Trophoblast cell (in vitro differentiated cells and primary cell): ENCODE measurements at places on chromosomes 12 and 14.
A peak's percentile ranks its signal among the peaks of the same experiment; 100 is the strongest.

GRCh38 chr14:69845787-69846186 lies 33.4 kb upstream of the SMOC1 start:
- no peak for DNase-seq

DNA sequence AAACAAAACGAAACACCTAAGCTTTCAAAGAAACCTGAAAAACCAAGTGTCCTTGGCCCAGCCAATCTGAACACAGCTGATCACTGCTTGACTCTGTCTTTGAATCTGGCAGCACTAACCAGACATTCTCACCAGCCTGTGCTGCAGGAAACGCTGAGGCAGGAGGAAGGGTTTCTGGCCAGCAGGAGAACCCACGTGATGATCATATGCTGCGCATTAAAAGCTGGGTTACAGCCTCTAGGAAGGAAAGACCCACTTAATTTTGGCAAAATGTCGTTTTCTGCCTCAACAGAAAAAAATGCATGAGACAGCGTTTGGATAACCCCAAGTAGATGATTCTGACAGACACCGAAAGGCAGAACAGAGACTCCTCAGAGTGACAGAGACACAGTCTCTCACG lies 9.8 kb downstream of the APPL2 start:
- DNase-seq: no peak

DNA sequence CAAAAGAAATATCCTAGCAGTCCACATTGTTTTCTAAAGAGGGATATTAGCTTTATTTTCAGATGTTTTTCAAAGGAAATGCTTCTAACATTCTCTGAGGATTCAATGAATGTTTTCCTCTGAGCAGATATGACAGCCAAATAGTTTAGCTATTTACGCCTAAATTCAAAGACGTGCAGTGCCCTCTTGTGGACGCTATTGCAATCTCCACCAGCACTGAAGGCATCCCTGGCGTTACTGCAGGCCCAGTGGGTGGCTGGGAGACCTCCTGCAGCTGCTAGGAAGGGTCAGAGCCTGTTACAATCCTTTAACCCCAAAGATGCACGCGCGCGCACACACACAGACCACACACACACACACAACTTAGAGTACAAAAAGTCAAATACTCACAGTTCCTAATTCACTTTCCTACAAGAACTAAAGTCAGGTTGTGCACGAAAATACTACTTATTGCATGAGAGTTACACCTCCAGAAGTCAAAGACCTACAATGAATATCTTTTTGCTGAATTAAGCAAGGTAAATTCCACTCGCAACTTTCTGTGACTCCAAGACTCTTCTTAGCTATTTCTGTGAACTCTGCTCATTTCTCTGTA lies 589.3 kb upstream of the TMEM132C start:
- peak; percentile 61 for DNase-seq

GRCh38 chr12:90519285-90519684 lies 435.7 kb downstream of the CCER1 start:
- DNase-seq: no peak

GRCh38 chr14:101315802-101316296 lies 245.4 kb upstream of the DIO3 start:
- peak; percentile 78 for DNase-seq

DNA sequence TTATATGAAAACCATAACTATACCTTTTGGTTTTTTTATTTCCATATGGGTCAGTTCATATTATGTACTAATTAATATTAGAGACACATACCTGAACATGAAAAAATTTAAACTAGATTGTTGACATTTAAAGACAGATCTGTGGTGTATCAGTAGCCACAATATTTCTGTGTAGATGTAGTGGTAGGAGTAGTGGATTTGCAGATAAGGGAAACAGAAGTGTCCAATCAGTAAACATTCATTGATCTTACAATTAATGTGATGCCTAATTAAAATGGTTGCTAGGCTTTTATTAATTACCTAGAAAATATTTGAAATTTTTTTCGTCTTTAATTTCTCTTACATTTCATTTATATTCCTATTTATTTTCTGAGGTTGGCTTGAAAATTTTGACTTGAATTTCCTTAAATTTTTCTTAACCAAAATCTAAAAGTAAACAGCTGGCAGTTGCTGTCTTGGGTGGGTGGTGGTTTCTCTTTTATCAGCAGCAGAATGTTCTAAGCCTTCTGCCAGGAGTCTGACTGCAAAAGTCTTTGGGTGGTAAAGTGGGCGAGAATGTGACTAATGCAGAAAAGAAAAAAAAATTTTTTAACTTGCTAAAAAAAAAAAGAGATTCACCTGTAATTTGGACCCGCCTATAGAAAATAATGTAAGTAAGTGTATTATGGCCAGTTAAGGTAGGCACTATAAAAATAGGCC lies 2.4 kb downstream of the FGFR1OP2 start:
- DNase-seq: no peak

DNA sequence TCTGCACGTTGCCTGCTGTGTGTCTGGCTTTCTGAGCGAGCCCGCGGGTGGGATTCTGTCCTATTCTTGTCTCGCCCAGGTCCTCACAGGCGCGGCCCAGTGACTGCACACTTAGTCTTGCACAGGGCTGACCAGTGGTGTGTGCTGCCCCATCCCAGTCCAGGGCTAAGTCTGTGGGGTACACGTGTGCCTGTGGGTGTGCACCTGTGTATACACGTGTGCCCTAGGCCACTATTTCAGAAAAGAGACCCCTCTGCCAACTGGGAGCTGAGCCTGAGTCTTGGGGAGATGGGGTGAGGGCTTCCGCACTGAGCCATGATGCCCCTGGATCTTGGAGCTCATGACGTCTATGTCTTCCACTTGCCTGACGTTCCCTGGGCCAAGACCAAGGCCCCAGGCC lies 185.5 kb upstream of the PRMT8 start:
- no peak for DNase-seq

DNA sequence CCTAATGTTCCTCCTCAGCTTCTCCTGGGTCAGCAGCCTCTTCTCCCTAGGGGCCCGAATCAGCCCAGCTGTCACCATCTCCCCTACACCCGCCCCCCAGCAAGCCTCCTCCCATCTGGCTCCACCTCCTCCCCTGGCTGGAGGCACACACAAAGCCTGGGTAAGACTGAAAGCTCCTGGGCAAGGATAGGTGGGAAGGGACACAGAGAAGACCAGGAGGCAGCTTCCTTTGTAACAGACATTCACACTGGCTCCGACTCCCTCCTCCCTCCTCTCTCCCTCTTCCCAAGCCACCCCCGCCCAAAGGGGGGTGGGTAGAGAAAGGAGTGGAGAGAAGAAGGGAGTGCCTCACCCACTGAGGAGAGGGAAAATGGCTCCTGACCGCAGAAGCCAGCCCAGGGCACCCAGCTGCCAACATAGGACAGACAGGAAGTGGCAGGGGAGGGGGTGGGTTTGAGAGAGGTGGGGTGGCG lies 4.0 kb downstream of the CHD4 start:
- DNase-seq: no peak

- DNase-seq: peak; percentile 64
Observed at GRCh38 chr14:53217316-53217994, 64.3 kb upstream of the DDHD1 start.

DNA sequence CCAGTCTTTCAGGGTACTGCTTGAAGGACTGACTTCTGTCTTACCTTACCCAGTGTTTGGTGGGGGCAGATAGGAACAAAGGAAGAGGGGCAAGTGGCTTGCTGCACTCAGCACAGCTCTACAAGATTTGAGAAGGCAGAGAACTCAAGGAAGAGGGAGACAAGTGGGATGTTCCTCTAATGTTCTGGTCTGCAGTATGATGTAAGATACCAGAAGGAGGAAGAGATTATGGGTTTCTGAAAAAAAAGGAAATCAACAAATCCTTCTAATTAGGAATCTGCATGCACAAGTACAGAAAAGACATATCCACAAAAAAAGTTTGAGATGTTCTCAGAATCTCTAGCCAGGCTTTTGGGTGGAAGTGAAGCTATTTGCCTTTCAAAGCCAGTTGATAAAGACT lies 37.1 kb downstream of the USP15 start:
- DNase-seq: no peak

GRCh38 chr14:103748534-103748857 lies 32.9 kb downstream of the ZFYVE21 start:
- DNase-seq: no peak

- DNase-seq: no peak
Observed at GRCh38 chr12:93366422-93366821, 11.3 kb upstream of the NUDT4 start.

GRCh38 chr12:52141306-52141705 lies 50.5 kb downstream of the KRT80 start:
- DNase-seq: no peak

GRCh38 chr12:84632556-84632955 lies 280.0 kb downstream of the SLC6A15 start:
- DNase-seq: peak; percentile 13

DNA sequence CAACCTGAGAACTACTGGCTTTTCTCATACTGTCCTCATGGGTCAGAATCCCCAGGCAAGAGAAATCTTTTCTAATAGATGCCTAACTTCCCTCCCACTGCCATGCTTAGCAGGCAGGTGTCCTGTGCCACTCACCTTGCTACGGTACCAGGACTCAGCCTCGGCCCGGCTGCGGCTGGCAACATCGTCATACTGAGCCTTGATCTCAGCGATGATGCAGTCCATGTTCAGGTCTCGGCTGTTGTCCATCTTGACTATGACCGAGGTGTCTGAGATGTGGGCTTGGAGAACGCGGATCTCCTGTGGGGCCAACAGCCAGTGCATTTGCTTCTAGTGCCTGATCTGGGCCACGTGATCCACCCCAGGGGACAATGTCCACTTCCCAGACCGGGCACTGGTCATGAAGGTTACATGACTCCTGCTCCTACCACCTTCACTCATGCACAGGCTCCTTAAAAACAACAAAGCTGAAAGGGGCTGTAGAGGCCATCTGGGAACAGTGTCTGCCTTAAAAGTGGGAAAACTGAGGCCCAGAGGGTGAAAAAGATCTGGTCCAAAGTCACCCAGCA lies 4.1 kb downstream of the KRT85 start:
- DNase-seq: no peak

DNA sequence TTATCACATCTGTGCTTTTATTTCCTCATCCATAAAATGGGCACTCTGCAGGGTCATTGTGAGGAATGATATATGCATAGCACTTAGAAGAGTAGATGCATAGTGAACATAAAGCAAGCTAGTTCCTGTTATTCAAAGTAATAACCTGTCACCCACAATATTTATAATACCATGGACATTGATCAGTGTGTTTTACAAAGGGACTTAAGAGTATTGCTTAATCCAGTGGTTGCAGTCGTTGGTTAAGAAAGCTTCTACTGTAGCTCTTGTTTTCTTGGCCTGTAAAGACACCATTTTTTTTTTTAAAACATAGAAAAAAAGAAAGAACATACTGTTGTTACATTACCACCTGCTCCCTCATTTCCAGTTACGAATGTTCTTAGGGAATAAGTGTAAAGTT lies 13.1 kb downstream of the METAP2 start:
- DNase-seq: no peak

GRCh38 chr12:122958198-122958888 lies 7.9 kb downstream of the ABCB9 start:
- no peak for DNase-seq

DNA sequence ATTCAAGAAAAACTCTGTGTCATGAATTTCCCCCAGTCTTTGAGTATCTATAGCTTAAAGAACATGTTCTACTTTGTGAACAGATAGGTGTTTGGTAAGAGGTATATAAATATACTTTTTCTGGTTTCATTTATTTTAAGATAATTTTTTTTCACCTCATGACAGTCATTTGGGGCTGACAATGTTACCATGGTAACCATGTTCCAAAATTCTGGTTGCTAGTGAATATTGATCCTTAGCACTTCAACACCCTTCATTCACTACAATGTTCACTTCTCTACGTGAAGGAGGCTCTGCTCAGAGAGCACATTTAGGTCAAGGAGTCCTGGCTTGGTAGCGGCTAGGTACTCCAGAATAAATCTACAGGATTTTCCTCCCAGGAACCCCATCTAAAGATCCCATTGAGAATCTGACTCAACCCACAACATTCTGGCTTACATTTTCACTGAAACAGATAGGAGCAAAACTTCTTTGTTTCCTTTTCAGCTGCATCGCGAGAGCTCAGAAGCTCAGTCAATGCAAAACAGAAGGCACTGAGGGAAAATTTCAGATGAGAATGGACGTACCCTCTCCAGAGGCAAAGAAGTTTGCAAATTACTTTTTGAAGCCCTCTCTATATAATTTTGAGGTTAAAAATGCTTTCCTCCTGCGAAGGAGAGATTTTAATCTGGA lies 93.6 kb downstream of the ARF6 start:
- DNase-seq: peak; percentile 14

GRCh38 chr14:53947452-53948204 lies 9.0 kb downstream of the BMP4 start:
- no peak for DNase-seq

GRCh38 chr12:57612711-57613426 lies 1.6 kb downstream of the ARHGEF25 start:
- DNase-seq: no peak

DNA sequence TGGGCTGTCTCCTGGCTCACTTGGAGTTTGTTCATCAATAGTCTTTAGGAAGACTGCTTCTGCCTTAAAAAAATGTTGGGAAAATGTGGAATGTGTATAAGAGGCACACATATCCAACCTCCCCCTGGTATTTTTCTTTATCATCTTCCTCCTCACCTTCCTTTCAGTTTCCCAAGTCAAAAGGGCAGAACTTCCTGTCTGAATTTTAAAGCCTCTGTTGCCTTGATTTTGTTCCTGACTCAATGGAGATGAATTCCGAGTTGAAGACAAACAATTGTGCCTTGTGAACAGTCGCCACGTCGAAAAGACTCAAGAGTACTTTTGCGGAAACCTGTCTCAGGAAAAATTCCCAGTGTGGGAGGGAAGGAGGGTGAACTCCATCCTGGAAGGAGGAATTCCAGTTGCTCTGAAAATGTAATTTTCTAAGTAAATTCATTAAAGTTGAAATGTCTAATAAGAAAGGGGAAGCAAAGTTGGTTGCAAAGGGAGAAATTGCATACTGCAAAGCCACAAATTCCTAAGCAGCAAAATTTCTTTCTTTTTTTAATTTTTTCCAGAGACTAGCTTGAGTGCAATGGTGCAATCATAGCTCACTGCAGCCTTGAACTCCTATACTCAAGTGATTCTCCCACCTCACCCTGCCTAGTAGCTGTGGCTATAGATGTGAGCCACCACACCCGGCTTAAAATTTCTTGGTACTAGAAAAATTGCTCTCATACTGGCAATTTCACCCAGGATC lies 50.2 kb upstream of the ELK3 start:
- DNase-seq: no peak

- DNase-seq: peak; percentile 90
Observed at GRCh38 chr12:6962285-6963015, 8.0 kb downstream of the PHB2 start.

GRCh38 chr14:38255408-38255672 lies 553 bp downstream of the CLEC14A start:
- no peak for DNase-seq

DNA sequence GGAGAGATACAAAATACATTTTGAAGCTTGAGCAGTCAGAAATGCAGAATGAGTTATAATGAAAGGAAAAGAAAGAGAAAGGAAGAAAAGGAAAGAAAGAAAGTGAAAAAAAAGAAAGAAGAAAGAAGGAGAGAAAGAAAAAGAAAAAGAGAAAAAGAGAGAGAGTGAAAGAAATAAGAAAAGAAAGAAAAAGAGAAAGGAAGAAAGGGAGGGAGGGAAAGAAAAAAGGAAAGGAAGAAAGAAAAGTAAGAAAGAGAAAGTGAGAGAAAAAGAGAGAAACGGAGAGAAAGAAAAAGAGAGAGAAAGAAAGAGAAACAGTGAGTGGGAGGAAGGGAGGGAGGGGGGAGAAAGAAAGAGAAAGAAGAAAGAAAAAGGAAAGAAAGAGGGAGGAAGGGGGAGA lies 549.9 kb downstream of the GALC start:
- no peak for DNase-seq

GRCh38 chr12:21296751-21297406 lies 37.8 kb downstream of the SLCO1A2 start:
- DNase-seq: peak; percentile 47
